ENCODE measurements at places on chromosomes 16 and 17.

DNA sequence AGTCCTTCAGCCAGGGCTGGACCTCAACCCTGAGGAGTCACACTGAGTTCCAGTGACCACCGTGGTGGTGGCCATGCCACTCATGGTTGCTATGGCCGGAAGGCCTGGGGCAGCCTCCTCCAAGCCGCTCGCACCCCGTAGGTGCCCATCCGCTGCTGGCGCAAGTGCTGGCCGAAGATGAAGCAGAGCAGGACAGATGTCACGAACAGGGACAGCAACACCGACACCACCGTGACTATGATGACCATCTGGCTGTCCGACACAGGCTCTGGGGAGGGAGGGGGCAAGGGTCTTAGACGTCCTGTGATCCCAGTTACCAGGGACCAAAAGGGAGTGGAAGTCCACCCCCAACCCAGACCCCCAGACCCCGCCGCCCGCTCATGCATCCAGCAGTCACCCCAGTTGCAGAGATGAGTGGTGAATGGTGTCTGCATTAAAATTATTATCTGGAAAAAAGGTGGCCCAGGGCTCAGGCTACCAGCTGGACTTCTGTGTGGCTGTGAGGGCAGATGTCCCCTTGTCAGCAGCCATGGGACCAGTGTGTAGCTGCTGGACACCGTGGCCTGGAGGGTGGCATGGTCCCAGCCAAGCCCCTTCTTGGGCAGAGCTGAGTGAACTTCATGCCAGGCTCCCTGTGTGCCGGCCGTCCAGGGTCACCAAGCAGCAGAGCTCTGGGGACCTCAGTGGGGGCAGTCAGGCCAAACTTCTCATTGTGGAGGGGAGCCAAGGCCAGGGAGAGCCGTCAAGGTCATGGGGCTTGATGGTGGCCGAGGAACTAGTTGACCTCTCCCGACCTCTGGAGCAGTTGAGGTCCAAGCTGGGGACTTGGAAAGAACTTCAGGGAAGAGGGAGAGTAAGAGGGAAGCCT is 4.7 kb downstream of the PRR29 start:
- DNase-seq: no peak

- no peak for DNase-seq
Observed at GRCh38 chr16:83533193-83533592, 274.6 kb upstream of the HSBP1 start.

DNA sequence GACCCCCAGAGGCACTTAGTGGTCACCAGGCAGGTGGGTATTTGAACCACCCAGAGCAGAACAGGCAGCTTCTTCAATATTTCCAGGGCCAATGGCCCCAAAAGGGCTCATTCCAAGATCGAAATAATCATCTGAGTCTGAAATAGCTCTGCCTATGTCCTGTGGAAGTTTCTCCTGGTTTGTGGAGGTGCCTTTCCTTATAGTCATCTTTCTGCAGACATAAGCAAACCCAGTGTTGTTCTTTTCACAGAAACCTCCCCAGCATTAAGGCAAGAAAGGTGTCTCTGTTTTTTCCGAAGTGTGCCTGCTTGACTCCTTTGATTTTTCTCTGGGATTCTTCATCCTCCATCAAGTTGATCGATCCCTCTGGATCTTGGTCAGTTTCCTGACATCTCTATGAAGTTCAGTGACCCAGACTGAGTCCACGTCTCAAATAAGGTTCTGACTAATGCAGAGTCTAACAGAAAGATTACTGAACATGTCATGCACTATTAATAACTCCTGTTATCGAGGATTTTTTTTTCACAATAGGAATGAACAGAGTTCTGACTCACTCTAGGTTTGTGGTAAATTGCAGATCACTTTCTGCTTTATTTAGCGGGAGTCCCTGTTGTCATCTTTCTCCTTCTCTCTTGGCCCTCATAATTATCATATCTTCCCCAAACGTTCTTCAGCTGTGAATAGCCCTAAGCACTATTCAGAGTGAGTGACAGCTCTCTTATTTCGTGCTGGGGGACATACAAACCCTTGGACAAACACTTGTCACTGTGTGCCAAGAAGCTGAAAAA is 1.5 kb downstream of the LRRC3C start:
- DNase-seq: no peak

DNA sequence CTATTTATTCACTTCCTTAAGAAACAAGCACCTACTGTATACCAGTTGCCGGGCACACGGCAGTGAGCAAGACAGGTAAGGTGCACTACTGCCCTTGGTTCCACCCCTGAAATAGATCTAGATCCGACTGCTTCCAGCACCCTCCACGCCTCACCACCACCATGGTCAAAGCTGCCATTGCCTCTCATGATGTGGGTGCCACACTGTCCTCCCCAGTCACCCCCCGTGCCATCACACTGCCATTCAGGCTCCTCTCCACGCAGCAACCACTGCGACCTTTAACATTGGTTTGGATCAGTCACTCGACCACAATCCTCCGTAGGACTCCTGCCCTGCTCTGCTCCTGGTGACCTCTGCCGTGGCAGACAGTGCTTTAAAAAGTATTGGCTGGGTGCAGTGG is 226.8 kb downstream of the CPPED1 start:
- DNase-seq: no peak

DNA sequence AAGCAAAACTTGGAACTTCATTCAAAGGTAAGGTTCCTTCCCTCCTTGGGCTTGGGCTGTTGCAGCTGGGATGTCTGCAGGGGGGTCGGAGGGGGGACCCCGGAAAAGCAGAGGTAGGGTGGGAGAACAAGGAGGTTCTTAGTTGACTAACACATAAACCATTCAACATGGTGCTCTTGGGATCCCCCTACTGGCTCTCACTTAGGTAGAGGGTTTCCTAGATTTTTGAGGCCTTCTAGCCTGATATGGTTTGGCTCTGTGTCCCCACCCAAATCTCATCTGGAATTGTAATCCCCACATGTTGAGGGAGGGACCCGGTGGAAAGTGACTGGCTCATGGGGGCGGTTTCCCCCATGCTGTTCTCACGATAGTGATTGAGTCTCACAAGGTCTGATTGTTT is 93.9 kb downstream of the RGS9 start:
- no peak for DNase-seq

- DNase-seq: no peak
Observed at GRCh38 chr17:67841992-67842391, 16.7 kb downstream of the BPTF start.

DNA sequence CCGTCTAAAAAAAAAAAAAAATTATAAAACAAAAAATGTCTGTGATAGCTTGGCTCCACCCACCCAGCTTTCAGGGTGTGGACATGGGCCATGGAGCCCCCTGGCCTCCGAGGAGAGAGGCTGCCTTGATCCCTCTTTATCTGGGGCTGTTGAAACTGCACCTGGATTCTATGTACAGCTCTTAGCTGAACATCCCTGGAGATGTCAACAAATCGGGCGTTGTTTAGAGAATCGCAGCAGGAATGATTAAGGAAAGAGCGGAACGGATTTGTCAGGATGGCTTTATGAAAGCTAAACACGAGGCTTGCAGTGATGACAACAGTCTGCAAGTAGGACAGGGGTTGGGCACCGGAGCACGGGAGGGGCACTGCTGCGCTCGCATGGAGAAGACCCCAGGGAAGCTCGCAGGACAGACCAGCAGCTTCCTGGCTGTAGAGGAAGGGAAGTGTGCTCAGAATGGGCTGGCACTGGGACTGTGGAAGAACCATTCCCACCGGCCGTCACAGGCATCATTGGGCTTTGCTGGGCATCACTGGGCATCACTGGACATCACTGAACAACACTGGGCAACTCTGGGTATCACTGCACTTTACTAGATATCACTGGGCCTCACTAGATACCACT is 195.8 kb upstream of the FOXF1 start:
- DNase-seq: no peak

DNA sequence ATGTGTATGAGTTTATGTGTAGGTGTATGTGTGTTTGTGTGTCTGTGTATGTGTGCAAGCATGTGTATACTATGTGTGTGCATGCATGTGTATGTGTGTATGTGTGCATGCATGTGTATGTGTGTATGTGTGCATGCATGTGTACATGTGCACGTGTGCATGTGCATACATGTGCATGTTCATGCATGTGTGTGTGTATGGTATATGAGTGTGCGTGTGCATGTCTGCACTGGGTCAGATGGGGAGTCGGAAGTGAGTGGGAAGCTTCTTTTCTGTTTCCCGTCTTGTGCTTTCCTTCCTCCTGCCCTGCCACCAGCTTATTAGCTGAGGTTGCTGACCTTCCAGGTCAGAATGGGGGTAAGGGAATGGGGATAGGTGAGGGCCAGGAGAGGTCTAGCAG is 174.7 kb downstream of the MAP2K4 start:
- no peak for DNase-seq

- no peak for DNase-seq
Observed at GRCh38 chr17:77125432-77125901, 15.3 kb upstream of the SEC14L1 start.

DNA sequence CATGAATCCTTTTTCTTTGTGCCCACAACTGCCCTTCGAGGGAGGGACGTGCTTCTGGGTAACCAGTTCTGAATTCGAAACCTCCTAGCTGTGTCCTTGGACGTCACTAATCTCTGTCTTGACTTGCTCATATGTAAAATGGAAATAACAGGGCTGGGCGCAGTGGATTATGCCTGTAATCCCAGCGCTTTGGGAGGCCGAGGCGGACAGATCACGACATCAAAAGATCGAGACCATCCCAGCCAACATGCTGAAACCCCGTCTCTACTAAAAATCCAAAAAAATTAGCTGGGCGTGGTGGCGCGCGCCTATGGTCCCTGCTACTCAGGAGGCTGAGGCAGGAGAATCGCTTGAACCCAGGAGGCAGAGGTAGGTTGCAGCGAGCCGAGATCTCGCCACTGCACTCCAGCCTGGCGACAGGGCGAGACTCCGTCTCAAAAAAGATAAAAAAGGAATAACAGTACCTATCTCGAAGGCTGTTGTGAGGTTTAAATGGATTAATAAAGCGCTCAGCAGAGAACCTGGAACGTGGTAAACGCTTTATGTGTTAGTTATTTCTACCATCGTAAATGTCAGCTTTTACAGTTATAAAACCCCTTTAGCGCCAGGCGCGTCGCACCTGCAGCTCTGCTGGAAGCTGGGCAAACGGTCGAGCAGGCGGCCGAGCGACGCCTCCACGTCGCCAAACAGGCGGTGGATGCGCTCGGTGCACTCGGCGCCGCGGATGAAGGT is 641 bp downstream of the COG8 start:
- no peak for DNase-seq

DNA sequence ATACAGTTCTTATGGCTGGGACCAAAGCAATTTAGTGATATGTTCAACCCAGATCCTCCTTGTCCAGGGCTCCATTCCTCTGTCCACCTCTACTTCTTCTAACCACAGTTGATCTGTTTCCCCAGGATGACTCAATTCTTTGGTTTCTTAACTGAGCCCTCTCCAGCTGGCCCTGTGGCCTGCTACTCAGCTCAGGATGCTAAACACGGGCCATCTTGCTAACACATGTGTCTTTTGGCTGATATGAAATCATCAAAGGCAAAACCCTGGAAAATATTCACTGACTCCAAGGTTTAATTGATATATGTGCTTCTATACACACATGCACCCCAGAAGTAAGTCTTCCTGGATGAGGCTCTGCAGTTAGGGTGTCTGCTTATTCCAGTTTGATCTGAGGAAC is 43.8 kb downstream of the SHISA6 start:
- no peak for DNase-seq

GRCh38 chr17:78307887-78308638 is 51.8 kb downstream of the SOCS3 start:
- no peak for DNase-seq

- DNase-seq: no peak
Observed at GRCh38 chr17:79819534-79820276, 19.5 kb downstream of the CBX4 start.

- DNase-seq: no peak
Observed at GRCh38 chr16:27214084-27214961, 11.0 kb downstream of the KDM8 start.

DNA sequence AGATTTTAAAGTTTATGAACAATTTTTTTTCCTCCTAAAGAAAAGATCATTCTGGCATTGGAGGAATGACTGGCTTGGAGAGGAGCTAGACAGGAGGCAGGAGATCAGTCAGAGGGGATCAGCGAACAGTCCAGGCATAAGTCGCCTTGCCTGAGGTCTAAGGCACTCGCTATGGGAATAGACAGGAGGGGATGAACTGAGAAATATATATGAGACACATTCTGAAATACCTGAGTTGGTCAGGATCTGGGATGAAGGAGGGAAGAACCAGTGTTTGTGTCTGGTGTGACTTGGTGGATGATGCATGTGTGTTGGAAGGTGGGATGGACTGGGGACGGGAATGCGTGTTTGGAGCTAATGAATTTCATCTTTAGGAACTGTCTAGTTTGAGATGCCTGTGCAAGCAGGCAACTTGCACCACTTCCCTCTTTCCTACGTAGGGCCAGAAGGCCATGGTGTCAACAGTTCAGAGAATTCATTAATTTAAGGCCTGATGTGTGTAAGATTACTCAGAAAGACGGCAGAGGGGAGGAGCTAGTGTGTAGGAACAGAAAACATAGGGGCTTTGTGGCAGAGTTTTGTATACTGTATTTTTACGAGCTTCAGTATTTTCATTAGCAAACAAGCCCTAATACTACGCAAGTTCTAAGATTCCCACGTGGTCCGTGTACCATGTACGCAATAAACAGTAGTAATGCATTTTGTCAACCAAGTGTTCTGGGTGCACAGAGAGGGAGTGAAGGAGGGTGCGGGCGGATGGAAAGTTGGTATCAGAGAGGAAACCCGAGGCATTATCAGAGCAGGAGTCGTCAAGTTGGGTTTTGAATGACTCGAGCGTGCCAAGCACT is 825 bp downstream of the HEATR6 start:
- no peak for DNase-seq

DNA sequence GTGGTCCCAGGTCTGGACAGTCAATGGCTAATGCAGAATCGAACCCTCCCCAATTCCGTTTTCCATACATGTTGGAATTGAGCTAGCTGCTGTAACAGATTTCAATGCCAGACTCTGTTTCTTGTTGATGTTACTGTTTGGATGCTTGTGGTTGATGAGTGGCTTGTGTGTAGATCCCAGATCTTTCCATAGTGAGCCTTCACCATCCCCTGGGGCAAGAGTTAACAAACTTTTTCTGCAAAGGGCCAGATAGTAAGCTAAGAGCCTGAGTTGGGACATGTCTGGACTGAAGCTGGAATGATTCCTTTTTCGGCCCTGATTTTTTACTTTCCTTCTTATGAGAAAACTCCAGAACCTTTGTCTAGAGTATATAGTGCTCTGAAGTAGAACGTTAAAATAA is 296.3 kb downstream of the CPPED1 start:
- DNase-seq: no peak

DNA sequence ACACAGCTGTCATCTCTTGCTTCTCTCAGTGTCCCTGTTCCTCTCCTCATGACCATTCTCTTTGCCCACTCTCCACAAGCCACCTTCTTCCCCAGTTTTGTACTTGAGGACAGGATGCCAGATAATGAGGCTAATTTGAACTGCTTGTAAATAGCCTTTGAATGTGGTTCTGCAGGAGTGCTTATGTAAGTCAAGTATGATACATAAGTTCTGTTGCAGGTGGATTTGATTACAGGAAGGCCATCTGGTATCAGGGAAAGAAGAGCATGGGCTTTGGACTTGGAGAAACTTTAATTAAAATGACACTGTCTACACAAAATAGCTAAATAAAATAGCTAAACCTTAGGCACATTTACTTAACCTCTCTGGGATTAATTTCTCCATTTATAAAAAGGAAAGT is 120.2 kb upstream of the HLF start:
- DNase-seq: no peak

Data from hindlimb muscle (tissue), 1 donor.